ENCODE measurements at places on chromosomes 4 and X.
A peak's percentile ranks its signal among the peaks of the same experiment; 100 is the strongest.

DNA sequence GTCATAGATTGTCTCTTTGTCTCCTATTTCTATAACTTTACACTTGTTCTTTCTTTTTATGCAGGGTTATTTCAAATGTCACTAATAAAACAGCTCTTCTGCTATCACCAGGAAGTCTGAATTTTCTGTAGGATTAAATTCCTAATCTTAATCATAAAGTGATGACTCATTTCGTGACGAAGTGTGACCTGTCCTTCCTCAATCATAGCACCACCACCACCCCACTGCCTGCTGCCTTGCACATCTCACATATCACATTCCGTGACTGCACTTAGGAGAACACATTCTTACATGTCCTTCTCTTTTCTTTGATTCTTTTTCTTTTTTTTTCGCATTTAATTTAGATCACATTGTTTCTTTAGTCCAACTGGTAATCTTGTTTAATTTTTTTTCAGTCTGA, 57.7 kb upstream of the UGT2B7 start:
- DNase-seq: no peak

DNA sequence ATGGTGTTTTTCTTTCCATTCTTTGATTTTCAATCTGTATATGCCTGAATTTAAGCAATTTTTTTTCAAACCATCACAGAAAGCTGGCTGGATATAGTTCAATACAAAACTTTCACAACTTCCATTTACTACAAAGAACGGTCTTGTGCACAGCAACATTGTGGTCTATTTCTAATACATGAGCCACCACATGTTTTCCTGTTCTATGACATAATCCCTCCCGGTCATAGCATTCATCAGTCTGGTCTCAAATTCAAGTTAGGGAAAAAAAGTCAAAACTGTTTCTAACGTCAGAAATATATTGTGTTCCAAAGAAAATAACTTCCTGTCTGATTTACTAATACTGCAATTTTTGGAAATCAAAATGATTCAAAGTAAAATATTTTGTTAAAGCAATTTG, 7.5 kb upstream of the CXCL6 start:
- DNase-seq: no peak

GRCh38 chr4:56127716-56128115, 179.0 kb downstream of the CEP135 start:
- DNase-seq: no peak

DNA sequence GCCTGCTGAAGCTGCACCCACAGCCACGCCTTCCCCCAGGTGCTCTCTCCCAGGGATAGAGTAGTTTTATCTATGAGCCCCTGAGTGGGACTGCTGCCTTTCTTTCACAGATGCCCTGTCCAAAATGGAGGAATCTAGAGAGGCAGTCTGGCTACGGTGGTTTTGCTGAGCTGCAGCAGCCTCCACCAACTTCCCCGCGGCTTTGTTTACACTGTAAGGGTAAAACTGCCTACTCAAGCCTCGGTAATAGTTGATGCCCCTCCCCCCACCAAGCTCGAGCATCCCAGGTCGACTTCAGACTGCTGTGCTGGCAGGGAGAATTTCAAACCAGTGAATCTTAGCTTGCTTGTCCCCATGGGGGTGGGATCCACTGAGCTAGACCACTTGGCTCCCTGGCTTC, 84.5 kb downstream of the PRKG2 start:
- DNase-seq: no peak

- no peak for DNase-seq
Measured at GRCh38 chrX:69815063-69815462, 199.2 kb downstream of the EDA start.

- no peak for DNase-seq
Measured at GRCh38 chrX:16466640-16467432, 183.1 kb upstream of the S100G start.

DNA sequence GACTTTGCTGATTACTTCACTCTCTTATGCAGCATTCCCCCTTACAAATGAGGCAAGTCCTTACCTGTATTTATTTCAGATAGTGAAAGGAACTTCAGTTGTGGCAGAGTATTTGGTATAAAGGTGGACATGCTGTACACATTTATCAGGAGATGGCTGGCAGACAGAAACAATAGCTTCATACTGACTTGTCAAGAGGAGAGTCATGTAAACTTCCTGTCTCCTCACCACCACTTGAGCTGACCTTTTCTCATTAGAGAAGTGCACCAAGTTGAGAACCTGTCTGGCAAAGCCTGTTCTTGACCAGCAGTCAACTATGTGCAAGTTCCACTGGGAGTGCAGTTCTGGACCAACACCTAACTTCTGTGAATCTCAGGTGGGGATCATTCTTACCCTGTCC, 80.8 kb downstream of the LARP1B start:
- no peak for DNase-seq

DNA sequence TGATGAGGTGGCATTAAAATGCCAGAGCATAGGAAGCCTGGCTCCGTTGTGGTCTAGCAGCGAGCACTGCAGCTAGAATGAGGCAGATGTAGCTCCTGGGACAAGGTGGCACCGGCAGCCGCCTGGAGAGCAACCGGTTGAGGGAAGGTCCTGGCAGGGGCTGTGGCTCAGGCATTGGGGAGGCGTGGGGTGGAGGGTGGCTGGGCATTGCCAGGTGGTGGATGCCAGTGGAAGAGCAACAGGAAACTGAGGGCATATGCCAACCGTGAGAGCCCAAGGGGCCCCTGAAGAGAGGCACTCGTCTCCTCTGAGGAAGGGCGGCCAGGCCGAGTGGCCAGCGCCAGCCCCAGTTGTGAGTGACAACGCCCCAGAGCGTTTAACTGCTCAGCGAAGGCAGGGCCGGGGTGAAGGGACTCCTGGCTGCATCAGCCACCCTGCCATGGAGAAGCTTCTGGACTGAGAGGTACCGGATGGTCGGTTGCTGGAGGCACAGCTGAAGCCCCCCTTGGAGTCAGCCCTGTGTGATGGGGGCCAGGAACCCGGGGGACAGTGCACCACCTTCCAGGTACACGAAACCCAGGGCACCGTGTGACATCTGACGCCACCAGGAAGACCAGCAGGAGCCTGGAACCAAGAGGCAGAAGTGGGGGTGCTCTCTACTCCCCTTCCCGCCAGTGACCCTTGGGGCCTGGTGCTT, 13.2 kb upstream of the PDE6B start:
- DNase-seq: no peak

- DNase-seq: peak; percentile 59
Measured at GRCh38 chrX:154051201-154051810, 31.6 kb upstream of the IRAK1 start.

DNA sequence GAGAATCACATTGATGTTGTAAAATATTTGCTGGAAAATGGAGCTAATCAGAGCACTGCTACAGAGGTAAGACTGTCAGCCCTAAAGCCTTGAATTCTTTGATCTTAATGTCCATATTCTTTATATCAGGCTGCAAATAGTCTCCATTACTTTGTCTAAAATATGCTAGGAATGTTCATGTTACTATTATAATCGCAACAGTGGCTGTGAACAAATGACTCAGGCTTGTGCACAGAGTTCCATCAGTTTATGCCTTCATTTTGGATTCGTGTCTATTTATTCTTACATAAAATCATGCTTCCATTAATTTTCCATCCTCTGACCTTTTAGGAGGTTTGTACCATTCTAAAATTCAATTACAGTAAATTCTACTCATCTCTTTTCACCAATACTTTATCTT, 182.7 kb downstream of the ANK2 start:
- no peak for DNase-seq

- no peak for DNase-seq
Measured at GRCh38 chr4:22932326-22932725, 239.6 kb downstream of the GBA3 start.

DNA sequence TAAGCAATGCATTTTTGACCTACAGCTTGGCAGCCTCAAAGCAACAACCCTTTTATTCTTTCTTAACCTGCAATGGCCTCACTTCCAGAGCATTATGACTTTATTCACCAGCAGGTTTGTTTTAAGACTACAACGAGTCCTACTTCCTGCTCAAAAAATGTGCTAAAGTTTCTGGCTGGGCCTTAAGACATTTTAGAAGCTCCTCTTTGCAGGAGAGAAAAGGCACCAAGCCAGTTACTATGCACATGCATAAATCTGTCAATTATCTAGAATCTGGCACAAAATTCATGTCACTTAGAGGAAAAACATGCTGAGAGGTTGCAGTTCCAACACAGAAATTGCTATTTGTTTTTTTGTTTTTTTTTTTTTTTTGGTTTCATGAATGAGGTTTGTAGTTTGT, 223.0 kb upstream of the EPHA5 start:
- no peak for DNase-seq

DNA sequence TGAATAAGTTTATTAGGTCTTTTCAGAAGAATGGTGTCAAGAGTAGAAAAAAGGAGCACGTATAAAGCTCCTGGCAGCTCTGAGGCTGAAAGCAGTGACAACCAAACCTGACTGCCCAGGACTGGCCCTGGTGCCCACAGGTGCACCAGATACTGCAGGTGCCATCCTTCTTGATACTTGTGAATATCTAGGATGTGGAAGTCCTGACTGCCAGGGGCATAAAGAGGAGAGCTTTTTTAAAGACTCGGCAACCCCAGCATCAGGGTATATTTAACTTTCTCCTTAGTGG, 60.7 kb downstream of the TMEM150C start:
- DNase-seq: no peak

DNA sequence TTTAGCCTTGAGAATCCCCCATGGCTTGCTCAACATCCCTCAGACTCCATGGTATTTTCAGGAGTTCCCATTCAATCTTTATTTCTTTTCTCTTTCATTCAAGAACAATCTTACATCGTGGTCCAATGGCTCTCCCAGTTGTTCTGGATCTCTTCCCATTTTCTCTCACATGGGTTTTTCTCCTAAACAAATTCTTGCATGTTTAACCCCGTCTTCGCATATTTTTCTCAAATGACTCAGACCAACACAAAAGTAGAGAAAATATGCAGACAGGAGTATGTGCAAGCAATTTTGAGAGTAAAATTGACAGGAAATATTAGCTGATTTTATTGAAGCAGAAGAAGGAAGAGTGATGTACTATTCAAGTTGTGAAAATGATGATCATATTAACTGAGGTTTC, 396.4 kb upstream of the TRAM1L1 start:
- DNase-seq: no peak

DNA sequence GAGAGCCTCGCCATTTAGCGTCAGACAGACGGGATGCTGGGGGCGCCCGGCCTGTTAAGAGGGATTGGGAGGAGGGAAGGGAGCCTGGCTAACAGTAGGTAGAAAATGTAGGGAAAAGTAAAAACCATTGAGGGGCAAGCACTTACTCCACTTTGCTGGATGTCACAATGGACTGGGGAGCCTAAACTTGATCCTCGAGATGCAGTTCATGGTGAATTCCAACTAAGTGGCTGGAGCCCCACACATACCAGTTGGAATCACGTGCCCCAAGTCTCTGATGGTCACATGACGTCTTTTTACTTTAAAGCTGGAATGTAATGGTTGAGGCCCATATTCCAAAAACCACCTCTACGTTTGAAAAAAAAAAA, 1.5 kb downstream of the PLS3 start:
- DNase-seq: no peak

Measured in stimulated activated CD4-positive, alpha-beta T cell treated with anti-CD3 and anti-CD28 coated beads, TNF-alpha, amount 100 ng/mL, for 24 hours (primary cell).